ENCODE measurements at places on chromosomes 3 and 15.
A peak's percentile ranks its signal among the peaks of the same experiment; 100 is the strongest.

DNA sequence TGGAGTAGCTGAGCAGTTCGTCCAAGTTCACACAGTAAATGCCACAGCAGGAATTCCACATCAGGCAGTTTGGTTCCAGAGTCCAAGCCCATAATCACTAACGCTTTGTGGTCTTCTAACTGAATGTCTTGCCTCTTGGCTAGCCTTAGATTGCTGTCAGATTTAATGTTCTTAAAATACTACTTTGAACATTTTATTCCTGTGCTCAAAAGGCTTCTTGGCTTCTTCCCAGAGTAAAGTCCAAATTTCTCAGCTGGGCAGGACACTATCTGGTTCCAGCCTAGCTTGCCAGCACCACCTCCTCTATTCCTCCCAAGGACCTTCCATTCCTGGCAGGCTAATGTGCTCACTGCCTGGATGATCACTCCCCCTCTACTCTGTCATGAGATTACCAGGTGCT, 256.9 kb downstream of the SQOR start:
- DNase-seq = peak; percentile 65

DNA sequence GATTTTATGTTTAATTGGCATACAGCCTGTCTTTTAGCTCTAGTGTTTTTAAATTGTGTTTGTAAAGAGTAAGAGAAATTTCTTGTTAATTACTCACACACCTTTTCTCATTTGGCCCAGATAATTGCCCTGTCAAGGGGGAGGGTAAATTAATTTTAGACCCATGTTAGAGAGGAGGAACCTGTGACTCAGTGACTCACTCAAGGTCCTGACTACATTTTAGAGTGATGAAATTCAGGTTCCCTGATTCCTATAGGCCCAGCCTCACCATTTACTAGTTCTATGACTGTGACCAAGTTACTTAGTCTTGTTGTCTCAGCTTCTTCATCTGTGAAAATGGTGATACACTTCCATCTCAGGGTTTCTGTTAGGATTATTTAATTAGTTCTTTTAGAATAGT, 125.2 kb upstream of the DPH6 start:
- DNase-seq = peak; percentile 95

DNA sequence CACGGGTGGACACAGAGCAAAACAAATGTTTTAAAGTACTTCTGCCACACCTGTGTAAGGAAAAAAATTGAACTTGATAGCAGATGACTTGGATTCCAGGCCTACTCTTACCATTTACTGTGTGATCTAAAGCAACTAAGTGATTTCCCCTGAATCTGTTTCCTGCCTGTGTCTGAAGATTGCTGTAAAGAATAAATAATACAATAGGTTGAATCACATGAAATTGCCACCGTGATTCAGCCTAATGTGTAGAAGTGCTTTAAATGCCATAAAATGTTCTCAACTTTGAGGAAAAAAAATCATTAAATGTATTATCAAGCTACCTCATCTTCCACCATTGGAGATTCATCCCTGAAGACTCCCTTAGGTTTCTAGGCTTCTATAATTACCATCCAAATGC, 27.6 kb upstream of the NUDT16 start:
- DNase-seq = no peak

- peak; percentile 44 for DNase-seq
These were observed 212.5 kb downstream of the OSBPL10 start for GRCh38 chr3:31768479-31769125.

- DNase-seq = peak; percentile 33
These were observed 6.8 kb upstream of the ANKRD28 start for GRCh38 chr3:15804553-15805095.

DNA sequence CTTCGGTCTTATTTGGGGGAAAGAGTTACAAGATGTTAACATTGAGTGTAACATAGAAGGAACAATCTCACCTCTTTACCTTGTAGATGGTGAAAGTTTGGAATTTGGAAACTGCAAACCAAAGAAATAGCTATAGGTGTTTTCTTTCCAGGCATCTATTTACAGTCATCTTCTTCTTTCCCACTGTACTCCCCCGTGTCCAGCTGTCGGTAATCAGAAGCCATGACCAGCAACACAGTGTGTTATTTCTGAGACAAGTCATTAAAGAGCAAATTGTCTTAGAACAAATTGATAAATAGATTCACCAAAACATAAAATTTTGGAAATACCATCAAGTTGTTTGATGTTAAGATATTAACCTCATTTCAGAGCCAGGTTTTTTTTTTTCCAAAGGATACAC, 590.5 kb upstream of the NAALADL2 start:
- DNase-seq = no peak

Measured in renal cortical epithelial cell (primary cell).